Left ventricle myocardium superior (tissue), 1 donor: ENCODE measurements at places on chromosomes 12 and 14. TPM values are rescaled to one million over a fixed set of nuclear protein-coding genes. Genes with fewer than 3 reads are reported as not detected.

- DNase-seq, result no peak
Measured at GRCh38 chr12:131024026-131024425, 70.3 kb downstream of the ADGRD1 start.

GRCh38 chr12:93139028-93139665 lies 210.1 kb upstream of the EEA1 start:
- no peak for DNase-seq

GRCh38 chr12:48032597-48032996 lies 28.3 kb upstream of the COL2A1 start:
- DNase-seq, result no peak

DNA sequence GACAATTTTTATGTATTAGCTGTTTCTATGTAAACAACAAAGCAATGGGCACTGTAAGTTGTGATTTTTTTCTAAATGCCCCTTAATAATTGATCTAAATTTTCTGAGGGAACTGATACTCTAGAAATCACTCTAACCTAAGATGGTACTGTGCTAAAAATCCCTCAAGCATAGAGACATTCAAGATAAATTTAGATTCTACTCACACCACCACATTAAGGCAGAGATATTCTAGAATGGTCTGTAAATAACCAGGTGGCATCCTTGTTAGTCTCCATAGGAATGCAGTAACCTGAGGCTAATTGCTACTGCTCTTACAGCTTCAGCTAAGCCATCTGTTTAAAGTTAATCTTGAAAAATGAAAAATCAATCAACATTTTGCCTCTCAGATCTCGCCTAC lies 87.3 kb downstream of the SLC41A2 start:
- DNase-seq, result no peak

GRCh38 chr14:43184540-43184939 lies 1322.5 kb downstream of the FSCB start:
- DNase-seq, result no peak

DNA sequence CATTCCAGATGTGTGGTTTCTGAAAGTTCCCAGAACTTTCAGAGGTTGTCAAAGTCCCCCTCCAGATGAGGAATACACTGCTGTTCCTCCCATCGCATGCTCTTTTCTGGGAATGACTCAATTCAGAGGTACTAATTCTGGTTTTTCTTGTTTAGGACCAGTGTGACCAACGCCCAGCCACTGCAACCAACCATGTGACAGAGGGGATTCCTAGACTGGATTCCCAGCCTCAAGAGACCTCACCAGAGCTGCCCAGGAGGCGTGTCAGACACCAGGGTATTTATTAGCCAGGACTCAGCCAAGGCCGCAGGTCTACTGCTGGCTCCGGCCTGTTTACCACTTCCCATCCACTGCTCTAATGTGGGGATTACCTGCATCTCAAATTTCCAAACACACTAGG lies 24.2 kb downstream of the TRAFD1 start:
- DNase-seq, result no peak

DNA sequence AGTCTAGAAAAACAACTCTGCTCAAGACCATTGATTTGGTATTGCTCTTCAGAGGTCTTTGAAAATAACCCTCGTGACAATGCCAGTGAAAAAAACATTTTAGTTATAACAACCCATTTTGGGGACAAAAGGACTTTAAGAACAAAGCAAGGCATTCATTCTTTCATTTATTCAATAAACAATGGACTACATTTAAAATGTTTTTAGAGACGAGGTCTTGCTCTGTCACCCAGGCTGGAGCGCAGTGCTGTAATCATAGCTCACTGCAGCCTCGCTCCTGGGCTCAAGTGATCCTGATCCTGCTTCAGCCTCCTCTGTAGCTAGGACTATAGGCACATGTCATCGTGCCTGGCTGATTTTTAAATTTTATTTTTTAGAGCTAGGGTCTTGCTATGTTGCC lies 7.7 kb upstream of the KICS2 start:
- DNase-seq, result no peak

- no peak for DNase-seq
Measured at GRCh38 chr12:91406920-91407341, 224.3 kb upstream of the DCN start.

DNA sequence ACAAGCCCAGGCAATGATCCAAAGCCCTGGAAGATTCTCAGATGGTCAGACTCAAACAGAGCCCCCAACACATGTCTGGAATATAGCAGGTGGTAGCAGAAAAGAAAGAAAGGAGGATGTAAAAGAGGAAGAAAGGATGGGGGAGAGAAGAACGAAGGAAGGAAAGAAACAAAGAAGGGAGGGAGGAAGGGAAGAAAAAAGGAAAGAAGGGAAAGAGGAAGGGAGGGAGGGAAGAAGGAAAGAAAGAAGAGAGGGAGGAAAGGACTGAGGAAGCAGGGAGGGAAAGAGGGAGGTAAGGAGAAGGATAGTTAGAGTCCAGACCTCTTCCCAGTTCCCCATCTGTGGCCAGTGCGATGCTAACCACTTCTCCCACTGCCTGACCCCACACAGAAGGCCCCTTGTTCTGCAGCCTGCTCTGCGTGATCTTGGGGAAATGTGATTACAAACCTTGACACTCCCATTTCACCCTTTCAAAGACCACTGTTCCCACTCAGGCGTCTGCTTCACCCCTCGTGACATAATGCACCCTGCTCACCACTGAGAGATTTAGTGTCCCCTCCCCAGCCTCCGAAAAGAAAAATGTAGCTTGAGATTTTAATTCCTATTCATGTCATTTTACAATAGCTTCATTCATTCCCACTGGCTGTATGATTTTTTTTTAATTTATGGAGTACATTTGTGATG lies 357.9 kb downstream of the BCL11B start:
- DNase-seq, result no peak

DNA sequence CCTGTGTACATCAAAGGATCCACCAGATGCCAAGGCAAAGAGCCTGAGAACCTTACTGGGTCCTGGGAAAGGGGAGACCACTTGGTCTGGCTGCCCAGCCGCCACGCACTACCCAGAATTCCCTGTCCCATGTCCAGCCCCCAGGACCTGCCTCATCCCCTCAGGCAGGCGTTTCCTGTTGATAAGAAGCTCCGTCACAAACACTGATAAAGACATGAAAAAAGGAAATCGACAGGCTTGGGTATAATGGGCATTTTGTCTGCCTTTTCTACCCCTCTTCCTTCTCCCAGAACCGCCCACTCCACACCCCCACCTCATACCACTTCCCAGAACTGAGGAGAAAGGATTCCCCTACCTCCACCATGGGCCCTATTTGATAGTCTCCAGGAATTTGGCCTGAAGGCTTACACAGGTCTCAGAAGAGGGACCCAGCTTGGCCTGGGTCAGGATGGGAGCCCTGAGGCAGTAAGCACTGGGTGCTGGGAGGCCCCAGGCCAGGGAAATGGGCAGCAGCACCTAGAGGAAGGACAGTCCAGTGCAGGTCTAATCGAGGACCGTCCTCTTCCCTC lies 18.8 kb downstream of the ACVRL1 start:
- no peak for DNase-seq

DNA sequence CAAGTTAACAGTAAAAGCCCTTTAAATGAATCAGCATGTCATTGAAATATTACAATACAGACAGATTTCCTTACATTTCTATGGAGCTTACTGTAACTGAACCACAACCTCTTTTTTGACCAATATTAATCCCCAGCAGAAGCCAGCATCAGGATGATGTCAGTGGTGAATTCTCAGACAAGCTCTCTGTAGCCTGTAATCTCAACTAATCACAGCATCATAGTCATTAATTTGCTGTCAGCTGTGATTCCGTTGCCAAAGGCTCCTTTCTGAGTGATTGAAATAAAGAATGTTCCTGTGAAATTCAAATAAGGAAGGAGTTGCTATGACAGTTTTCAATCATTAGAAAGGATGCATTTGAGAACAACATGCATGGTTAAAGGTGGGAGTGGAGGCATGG lies 323.1 kb downstream of the PDZRN4 start:
- DNase-seq, result no peak

DNA sequence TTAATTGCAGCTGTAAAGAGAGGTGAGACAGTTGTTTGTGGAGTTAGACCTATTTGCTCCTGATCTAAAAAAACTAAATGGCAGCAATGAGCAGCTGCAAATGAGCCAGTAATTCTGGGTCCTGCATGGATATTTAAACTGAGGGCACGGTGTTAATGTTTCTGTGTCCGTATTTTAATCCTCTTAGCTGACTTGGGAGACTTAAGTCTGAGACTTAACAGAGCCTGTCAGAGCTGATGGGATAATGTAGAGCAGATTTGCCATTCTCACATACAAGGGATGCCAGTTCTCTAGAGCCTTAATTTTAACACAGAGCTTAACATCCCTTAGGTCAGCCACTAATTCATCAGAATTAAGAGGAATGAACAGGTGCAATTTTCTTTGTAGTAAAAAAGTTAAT lies 178.6 kb upstream of the PDE3A start:
- no peak for DNase-seq

DNA sequence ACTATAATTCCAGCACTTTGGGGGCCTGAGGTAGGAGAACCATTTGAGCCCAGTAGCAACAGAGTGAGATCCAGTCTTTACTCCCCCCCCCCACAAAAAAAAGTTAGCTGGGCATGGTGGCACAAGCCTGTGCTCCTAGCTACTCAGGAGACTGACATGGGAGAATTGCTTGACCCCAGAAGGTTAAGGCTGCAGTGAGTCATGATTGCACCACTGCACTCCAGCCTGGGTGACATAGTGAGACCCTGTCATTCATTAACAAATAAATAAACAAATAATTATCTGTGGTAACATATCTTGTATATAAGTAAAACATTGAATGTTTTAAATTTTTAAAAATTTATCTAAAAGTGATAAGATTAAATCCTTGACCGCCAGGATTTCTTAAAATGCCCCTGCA lies 4.8 kb downstream of the ENTPD5 start:
- no peak for DNase-seq

DNA sequence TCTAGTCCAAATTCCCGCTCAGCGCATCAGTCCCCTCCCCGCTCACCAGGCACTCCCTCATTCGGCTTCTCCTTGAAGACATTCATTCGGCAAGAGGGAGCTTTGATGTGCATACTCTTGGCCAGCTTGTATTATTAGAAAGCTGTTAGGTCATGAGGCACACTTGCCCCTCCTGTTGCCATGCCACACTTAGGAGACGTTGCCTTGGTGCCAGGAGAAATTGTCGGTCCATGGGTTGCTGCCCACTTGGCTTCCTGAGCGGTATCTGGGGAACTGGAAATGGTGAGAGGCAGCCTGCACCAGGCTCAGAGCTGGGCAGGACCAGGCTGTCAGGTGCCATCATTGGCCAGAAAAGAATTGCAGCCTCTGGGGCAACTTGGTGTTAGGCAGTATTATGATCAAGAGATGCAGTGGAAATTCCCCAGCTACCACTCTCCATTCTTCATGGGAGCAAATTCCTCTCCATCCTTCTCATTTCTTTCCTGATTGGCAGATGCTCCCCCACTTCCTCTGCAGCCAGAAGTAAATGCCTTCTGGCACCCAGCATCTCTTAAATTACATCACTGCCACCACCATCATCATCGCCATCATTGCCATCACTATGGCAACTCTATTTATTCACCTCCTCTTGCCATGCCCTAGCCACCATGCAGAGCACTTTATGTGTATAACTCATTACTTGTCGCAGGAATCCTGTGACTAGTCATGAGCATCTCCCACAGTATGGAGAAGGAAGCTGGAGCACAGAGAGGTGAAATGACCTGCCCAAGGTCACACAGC lies 12.4 kb downstream of the CABP1 start:
- no peak for DNase-seq

GRCh38 chr14:20327005-20327869 lies 5.8 kb downstream of the CCNB1IP1 start:
- no peak for DNase-seq

GRCh38 chr14:74265301-74265965 lies 26.2 kb downstream of the VSX2 start:
- DNase-seq, result peak; percentile 11

GRCh38 chr12:123059500-123059899 lies 79.0 kb downstream of the ARL6IP4 start:
- DNase-seq, result no peak

GRCh38 chr12:89733579-89734201 lies 25.1 kb upstream of the ATP2B1 start:
- no peak for DNase-seq

GRCh38 chr12:3748620-3749019 lies 4.3 kb downstream of the CRACR2A start:
- no peak for DNase-seq

GRCh38 chr14:57122129-57122528 lies 146.6 kb downstream of the EXOC5 start:
- no peak for DNase-seq

- no peak for DNase-seq
Measured at GRCh38 chr12:29921307-29921706, 137.6 kb upstream of the TMTC1 start.

DNA sequence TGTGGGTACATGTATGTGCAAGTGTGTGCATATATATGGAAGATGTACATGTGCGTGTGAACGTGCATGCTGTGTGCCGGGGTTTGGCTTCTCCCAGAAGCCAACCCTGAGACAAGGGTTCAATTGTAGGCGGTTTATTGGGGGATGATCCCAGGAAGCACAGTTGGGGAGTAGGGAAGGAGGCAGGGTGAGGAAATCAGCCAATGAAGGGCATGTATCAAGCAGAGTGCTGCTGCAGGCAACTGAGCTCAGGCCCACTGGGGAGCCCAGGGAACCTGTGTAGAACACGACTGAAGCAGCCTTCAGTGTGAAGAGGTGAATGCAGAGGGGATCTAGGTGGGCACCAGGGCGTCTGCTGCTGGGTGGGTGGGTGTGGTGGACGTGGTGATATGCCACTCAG lies 21.6 kb downstream of the SYNDIG1L start:
- DNase-seq, result no peak

GRCh38 chr12:31245822-31246469 lies 80.0 kb downstream of the SINHCAF start:
- peak; percentile 33 for DNase-seq

DNA sequence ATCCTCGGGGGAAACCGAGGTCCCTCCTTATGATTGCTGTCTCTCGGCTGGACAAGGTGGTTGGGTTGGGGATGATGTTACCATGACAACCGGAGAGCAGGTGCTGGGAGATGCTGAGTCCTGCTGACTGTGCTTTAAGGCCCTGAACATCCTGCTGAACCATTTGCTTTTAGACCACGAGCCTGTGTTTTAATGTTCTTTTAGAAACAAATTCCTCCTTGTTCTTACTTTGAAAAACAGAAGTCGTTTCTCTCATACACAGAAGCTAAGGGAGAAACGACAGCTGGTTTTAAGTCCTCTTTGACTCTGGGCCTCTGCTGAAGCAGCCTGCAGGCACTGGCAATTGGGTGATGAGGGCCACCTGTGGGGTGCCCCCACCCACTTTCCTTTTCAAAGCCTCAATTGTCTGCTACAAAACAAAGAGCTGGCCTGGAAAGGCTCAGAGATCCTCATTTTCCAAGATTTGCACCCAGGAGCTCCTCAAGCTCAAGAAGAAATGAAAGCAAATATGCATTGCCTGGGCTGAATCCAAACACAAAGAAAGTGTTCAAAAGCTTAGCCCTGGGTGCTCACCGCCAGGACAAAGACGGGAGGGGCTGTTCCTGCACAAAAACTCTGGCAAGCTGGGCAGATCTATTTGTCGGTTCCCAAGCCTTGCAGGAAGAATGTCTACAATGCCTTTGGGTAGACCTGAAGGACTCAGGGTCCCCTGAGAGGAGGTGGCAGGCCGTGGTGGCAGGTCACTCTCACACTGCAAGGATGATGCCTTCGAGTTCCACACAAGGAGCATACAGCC lies 90.0 kb upstream of the CLMN start:
- no peak for DNase-seq

Gene INSM2
- total RNA-seq, result not detected

Gene INHBC
- total RNA-seq, result not detected

Gene CLEC7A
- total RNA-seq, result 2.8 TPM

Gene MANSC4
- total RNA-seq, result not detected

Gene TPH2
- not detected for total RNA-seq

Gene ADAMTS20
- not detected for total RNA-seq

Gene KLHDC2
- 85.5 TPM for total RNA-seq

Gene MOK
- total RNA-seq, result 10.9 TPM

Gene GPRC5D
- not detected for total RNA-seq

Gene NPAS3
- total RNA-seq, result 1.1 TPM

Gene RPGRIP1
- 0.52 TPM for total RNA-seq

Gene FGD6
- 23.5 TPM for total RNA-seq
